COLO829 (cell line): ENCODE measurements at places on chromosomes 1 and 21.

GRCh38 chr21:31974454-31974985, 101.7 kb downstream of the HUNK start:
- no peak for DNase-seq

DNA sequence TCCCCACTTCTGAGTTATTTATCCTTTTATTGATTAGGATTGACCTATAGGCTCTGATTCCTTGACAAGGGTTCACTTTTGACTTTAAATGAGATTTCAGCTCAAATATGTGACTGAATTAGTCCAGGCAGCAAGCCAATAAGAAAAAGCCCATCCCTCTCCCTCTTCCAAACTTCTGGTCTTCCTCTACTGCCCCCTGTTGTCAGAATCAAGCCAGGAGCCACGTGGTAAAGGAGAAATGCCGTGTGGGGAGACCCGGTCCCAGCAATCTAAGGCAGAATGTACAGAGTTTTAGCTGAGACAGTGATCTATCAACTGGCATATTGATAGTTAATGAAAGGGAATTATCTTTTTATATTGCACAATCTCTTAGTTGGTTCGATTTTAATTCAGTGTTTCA, 5.2 kb downstream of the ADAMTS5 start:
- DNase-seq = no peak

DNA sequence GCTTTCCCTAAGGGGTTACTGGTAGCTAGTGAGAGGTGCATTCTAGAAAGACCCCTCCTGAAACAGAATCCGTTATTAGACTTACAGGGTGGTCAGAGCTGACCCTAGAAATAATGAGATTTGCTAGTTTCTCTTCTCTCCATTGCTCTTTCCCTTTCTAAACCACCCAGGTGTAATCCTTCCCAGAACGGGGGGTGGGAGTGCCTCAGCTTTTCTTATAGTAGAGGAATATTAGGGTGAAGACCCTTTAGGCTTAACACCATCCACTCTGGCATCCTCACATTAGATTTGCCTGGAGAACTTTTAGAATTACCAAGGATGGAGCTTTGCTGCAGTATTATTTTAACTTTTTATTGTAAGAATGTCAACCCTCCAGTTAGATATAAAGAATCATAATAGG, 49.4 kb downstream of the CAPN9 start:
- no peak for DNase-seq

DNA sequence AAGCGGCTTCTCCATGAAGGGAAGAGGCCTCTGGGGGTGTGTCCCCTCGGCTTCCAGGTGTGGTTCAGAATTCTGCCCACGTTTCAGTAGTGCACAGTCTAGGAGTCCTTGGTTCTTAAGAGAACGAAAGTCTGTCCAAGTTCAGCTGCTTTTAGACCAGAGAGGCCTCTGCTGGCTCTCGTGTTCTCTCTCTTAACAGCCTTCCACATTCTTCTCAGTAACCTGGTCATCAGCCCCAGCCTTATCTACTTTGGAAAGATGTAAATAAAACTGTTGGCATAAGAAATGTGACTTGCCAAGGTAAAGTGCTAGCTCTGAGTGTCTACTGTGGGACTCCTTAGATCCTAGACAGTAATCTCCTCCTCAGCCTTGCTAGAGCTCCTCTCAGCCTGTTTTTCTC, 15.3 kb upstream of the STUM start:
- DNase-seq = no peak

GRCh38 chr1:107739651-107740050, 225.3 kb downstream of the VAV3 start:
- no peak for DNase-seq

DNA sequence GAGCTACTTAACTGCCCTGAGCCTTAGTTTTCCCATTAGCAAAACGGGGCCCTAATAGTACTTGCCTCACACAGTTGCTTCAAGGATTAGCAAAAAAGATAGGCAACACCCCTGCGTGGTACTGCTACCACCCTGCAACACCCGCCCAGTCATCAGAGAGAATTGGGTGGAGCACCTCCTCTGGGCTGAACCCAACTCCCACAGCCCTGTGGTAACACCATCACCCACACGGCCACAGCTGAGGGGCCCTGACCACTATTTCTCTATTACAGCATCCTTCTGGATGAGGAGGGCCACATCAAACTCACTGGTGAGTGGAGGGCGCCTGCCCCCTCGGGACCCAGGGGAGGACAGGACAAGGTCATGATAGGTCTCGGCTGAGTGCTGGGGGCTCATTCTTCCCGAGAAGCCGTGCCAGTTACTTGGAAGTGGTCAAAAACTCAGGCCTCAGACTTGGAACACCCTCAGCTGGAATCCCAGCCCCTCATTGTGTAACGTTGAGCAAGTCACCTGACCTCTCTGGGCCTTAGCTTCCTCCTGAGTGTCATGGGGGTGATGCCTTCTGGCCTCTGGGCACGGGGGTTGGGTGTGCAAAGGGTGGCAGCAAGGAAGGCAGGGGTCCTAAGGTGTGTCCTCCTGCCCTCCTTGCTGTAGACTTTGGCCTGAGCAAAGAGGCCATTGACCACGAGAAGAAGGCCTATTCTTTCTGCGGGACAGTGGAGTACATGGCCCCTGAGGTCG, 24.6 kb downstream of the RPS6KA1 start:
- no peak for DNase-seq

GRCh38 chr1:245614476-245614875, 459.7 kb downstream of the KIF26B start:
- DNase-seq = no peak

DNA sequence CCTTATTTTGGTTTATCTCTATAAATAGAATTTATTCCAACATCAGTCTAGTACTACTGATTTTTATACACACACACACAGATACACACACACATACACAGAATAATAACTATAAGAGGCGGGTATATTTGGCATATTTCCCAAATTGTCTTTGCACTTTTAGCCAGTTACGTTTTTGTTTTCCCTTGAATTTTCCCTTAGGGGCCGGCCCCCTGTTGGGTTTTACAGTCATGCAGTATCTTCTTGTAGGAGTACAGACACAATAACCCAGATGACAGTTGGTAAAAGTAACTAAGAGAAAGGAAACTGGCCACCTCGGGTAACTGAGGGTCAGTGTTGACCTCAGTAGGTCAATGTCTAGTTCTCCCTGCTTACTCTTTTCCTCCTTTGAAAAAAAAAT, 50.9 kb downstream of the DISP1 start:
- DNase-seq = no peak

DNA sequence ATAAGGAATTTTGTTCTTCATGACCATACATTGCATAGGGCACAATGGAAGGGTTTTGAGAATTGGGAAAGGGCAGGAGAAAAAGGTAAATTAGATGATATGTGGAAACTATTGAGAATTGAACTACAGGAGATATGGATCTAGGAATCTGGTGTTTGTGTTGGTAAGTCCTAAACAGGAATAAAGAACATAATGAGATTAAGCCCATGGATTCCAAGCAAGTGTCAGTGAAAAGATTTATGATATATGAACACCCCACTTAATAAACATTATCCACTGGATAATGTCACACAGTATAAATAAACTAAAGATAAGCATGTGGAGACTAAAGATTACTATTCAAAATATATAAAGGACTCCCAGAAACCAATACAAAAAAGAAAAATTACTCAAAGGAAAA, 98.2 kb downstream of the TNFSF18 start:
- DNase-seq = no peak

DNA sequence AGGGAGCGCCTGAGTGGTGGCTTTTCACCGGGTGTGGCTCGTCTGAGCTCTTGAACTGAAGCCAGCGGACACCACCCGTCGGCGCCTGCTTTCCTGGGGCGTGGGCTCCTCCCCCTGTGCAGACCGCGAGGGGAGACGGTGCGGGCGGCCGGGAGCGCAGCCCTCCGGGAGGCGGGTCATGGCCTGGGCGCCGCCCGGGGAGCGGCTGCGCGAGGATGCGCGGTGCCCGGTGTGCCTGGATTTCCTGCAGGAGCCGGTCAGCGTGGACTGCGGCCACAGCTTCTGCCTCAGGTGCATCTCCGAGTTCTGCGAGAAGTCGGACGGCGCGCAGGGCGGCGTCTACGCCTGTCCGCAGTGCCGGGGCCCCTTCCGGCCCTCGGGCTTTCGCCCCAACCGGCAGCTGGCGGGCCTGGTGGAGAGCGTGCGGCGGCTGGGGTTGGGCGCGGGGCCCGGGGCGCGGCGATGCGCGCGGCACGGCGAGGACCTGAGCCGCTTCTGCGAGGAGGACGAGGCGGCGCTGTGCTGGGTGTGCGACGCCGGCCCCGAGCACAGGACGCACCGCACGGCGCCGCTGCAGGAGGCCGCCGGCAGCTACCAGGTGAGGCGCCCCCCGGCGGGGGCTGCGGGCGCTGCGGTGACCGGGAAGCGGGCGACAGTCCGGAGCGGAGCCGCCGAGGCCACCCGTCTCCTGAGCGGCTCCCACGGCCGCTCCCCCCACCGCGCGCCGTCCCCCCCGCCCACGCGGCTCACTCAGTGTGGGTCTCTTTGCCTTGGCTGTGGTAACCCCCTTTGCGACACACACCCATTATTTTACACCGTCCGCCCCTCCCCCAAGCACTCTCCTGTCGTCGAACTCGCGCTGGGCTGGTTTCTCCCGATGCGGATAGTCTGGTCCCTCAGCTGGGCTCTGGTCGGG, at the start of gene TRIM58:
TSS of gene TRIM58 (plus strand) at position 119 of the 916 bp plus-strand sequence. CDS start at position 179, 60 bp downstream.
- peak; percentile 53 for DNase-seq

DNA sequence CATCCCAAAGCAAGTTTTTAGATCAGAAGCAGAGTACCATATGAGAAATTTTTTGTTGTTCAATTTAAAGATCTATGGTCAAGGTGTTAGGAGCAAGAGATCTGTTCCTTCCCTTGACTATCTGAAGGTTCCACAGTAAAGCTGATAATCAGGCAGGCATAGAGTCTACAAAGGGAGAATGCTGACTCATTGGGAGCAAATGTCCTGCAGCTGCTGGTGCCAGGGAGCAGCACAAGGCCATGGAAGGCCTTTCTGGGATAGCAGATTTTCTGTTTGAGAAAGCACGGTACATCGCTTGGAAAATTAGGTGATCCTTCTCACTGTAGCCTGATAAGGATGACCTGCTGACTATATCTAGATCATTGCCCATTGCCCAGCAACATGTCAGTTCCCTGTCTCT, 210.1 kb upstream of the C1orf87 start:
- DNase-seq = no peak

GRCh38 chr1:60345621-60346020, 272.1 kb upstream of the C1orf87 start:
- DNase-seq = no peak

GRCh38 chr1:11107599-11107998, 7.9 kb upstream of the EXOSC10 start:
- DNase-seq = no peak

DNA sequence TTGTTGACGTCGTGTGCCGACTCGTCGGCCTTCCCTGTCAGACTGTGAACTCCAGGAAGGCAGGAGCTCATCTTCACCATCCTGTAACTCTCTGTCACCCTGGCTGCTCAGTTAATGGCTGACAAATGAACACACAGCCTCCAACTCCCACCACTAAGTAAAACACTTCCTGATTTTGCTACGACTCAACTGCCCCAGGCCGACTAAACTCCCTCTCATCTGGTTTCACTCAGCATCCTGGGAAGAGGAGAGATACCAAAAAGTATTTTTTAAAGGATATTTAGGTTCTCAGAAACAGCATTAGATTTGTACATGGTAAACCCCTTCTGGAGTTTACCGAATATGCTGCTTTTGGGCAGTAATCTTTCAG, 18.2 kb upstream of the LHX4 start:
- no peak for DNase-seq

GRCh38 chr21:38468989-38469388, 29.3 kb downstream of the ERG start:
- no peak for DNase-seq

- no peak for DNase-seq
Measured at GRCh38 chr1:58786927-58787245, 3.0 kb upstream of the JUN start.
